ENCODE measurements at places on chromosomes 1 and 21.

GRCh38 chr1:159196543-159196942 is 8.1 kb upstream of the ACKR1 start:
- DNase-seq = no peak

DNA sequence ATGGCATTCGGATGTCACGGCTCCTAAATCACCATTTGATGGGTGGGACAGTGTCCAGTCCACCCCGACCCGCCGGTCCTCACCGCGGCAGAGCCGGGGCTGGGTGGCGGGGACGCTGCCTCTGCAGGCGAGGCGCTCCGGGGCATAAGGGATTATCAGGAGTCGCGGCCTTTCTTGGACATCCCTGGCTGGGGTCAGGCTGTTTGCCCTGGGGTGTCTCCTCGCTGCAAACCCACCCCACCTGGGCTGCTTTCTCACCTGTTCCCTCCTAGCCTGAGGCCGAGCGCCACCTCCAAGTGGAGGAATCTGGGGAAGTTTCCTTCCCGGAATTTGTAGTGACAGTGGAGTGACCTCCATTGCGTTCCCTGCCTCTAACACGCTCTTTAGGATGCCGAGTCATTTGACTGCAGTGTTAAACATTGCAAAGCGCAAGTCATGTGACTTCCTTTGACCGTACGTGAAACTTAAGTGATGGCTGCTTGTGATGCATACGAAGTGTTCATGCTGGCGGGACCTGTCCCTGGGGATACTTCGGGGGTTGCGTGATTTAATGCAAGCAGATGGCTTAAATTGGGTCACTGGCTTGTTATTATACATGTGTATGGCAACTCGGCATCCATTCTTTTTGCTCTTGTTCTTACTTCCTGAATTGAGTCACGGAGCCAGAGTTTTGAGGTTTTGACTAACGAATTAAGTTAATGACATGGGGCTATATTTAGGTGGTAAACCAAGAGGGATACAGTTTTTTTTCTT is 536 bp downstream of the LGALS8 start:
- peak; percentile 85 for DNase-seq

GRCh38 chr1:167533851-167534300 is 15.5 kb upstream of the CD247 start:
- DNase-seq = peak; percentile 57

GRCh38 chr21:28727809-28728208 is 264.9 kb downstream of the LTN1 start:
- DNase-seq = no peak

GRCh38 chr1:162854245-162854882 is 6.6 kb downstream of the CCDC190 start:
- peak; percentile 26 for DNase-seq

DNA sequence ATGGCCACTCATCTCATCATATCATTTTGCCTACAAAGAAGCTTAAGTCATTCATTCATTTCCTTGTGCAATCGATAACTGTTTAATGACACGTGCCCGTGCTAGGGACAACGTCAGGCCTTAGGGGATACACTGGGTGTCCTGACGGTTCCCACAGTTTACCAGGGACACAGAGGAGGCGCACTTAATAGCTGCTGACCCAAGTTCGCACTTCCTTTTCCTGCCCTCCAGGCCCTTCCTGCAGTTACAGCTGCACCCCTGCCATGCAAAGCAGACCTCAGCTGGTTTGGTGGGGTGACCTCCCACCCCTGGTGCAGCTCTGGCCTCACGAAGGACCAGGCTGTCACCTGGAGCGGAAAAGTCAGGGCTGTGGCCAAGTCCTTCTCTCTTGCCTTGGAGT is 4.2 kb downstream of the SPATA21 start:
- DNase-seq = no peak

GRCh38 chr1:16402742-16403141 is 34.5 kb downstream of the SPATA21 start:
- DNase-seq = no peak

DNA sequence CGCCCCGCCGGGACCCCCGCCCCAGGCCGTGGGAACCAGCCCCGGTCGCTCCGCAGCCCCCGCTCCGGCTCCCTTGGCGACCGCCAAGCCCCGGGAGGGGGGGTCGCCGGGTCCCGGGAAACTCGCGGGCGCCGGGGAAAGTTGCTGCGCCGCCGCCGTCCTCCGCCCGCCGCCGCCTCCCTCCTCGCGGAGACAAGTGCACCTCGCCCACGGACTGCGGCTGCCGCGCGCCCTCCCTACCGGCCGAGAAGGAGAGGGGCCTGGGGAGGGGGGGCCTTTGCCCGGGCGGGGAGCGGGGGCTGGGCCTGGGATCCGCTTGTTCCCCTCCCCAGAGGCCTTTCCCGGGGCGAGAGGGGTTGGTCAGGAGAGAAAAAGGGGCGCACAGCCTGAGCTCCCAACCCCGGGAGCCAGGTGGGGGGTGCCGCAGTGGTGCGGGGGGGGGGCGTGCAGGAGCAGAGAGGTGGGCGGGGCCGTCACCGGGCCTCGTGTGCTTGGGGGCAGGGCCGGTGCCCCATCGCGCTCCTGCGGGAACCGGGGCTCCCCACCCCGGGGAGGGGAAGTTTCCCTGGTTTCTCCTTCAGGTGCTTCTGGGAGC is 592 bp downstream of the AGRN start:
- no peak for DNase-seq

DNA sequence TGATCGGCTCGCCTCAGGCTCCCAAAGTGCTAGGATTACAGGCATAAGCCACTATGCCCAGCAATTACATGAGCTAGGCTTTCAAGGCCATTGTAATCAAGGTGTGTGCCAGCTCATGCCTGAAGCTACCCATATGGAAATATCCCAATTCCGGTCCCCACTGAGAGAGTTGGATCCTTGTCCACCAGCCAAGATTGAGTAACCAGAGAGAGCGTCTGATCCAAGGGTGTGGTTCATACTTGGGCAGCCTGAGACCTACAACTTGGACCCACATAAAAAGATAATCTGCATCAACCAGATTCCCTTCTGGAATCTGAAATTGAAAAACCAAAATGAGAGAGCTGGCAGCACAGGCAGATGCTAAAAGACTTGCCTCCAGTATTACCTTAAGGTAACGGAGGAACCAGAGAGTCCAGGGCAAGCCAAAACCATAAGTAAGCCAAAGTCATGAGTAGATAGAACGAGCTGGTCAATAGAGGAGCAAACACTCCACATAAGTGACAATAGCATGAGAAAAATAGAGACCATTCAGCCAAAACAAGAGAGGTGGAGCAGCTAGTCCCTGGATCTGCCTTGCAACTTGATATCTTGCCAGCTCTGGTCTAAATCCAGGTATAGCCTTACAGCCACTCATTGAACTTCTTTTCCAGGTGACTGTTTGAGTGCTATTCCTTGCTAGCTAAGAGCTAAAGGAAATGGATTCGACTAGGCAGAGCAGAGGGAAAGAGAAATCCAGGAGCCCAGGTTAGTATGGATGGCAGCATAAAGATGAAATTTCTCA is 63.8 kb upstream of the ATP1A1 start:
- no peak for DNase-seq

DNA sequence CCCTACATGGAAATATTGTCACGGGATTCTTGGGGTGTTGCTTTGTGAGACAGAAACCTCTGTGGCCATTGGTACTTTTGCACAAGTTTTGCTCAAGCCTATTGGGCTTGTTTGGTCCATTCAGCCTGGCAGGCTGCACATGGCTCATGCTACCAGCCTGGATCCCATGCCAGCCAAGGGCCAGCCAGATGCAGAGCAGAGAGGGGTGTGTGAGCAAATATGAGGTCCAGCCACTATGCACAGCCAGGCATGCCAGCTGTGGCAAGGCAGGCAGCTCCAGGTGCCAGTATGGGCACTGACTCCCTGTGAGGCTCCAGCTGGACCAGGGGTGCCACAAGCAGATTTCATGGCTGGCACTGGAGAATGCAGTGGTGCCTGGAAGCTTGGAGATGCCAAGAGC is 6.7 kb upstream of the CHD1L start:
- DNase-seq = no peak

DNA sequence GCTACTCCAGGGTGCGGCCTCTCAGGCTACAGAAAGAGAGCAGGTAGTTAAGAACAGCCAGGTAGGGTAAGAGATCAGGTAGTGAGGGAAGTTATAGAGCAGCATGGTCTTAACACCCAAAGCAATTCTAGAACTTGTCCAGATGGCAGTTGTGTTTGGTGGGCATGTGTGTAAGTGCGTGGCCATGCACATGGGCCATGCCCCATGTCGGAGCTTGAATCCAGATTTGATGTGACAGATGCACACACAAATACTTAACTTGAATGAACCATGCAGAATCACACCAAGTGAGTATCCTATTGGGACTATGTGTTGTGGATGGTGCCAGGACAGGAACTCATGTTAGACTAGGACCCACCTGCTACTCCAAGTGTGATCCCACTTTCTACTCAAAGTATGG is 145.7 kb upstream of the HMGB4 start:
- no peak for DNase-seq

DNA sequence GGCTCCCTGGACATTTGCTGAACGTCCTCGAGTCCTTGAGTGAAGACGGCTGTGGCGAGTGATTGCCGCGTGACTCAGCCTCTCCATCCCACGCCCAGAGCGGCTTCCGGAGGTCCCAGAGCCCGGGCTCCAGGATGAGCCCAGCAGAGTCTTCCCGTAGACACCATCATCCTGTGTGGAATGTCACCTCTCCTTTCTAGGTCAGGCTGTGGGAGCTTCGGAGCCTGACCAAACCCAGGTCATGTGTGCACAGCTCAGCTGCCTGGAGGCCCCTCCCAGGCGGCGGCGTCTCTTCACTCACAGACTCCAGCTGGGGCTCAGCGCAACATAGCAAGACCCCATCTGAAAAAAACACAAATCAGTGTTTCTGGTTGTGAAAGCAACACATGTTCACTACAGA is 38.2 kb downstream of the PRKCZ start:
- DNase-seq = no peak

- DNase-seq = no peak
Observed at GRCh38 chr1:218079820-218080219, 205.3 kb upstream of the RRP15 start.

GRCh38 chr1:101907264-101907663 is 89.5 kb downstream of the OLFM3 start:
- no peak for DNase-seq

GRCh38 chr1:20604678-20605077 is 15.8 kb downstream of the CDA start:
- DNase-seq = no peak

GRCh38 chr1:59967141-59967697 is 40.6 kb upstream of the CYP2J2 start:
- DNase-seq = no peak

- no peak for DNase-seq
Observed at GRCh38 chr1:223486932-223487886, 94.0 kb downstream of the CCDC185 start.

DNA sequence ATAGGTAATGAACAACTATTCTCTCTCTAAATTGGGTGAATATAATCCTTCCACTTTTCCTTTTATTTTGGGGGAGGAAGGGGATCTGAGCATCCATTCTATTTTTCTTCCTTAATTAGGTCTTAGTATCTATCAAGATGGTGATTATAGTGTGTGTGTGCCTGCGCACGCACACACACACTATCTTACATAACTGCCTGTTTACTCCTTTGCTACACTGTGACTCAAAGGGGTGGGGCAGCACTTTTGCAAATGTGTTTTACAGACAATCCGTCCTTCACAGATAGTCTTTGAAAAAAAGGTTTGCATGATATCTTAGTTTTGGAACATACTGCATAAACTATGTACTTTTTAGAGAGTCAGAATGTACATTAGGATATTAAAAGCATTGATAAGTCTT is 191.5 kb downstream of the SDCCAG8 start:
- no peak for DNase-seq

DNA sequence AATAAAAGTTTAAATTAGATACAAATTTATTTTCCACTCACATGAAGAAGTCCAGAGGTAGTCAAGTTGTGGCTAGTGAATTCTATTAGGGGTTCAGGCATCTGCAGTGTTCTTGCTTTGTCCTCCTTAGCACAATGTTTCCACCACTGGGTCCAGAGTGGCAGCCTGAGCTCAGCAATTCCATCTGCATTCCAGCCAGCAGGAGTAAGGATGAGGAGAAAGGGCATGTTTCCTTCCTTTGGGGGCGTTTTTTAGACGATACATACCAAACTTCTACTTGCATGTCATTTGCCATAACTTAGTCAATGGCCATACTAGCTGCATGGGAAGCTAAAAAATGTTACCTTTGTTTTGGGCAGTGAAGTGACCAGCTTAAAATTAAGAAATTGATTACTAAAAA is 98.5 kb upstream of the VANGL1 start:
- DNase-seq = no peak

DNA sequence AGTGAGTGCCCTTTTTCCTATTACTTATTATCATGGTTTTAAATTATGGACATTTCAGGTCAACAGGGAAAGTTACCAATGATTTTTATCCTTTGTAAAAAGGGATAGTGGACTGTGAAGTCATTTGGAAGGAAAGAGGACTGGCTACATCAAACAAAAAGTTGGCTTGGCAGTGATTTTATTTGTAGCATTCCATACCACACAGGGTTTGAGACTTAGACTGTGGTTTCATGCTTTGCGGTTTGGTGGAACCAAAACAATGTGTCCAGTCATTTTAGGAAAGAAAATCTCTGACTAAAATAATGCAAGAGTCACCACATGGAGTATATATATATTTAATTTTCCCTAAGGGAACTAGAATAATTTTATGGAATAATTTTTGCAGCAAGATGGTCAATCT is 239.5 kb downstream of the HMCN1 start:
- no peak for DNase-seq

- DNase-seq = no peak
Observed at GRCh38 chr1:108504447-108504846, 54.3 kb downstream of the NBPF6 start.

GRCh38 chr1:17246971-17247370 is 1.9 kb upstream of the PADI3 start:
- no peak for DNase-seq

- DNase-seq = no peak
Observed at GRCh38 chr1:109369167-109369746, 28.5 kb downstream of the SORT1 start.

GRCh38 chr1:164578479-164579200 is 19.7 kb downstream of the PBX1 start:
- no peak for DNase-seq

DNA sequence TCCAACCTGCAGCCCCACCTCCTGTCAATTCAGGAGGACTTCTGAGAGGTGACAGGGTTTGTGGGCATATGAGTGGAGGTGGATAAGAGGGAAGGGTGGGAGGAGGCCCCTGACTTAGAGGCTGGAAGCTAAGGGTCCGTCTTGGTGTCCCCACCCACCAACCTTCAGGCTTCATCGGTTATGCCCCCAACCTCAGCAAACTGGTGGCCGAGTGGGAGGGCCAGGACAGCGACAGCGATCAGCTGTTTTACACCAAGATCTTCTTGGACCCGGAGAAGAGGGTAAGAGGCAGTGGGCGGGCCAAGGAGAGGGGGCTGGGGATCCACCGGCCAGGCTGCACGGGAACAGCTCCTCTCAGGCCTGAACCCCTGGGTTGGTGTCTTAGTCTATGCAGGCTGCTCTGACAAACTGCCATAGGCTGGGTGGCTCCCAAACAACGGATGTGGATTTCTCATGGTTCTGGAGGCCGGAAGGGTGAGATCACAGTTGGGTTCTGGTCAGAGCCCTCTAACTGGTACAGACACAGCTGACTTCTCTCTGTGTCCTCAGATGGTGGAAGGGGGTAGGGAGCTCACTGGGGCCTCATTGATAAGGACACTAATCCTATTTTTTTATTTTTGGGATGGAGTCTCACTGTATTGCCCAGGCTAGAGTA is 18.1 kb downstream of the PLOD1 start:
- DNase-seq = no peak

All from CD4-positive, alpha-beta T cell (primary cell).